ENCODE measurements at places on chromosomes 5 and 9.
A peak's percentile ranks its signal among the peaks of the same experiment; 100 is the strongest.

- peak; percentile 81 for DNase-seq
Observed at GRCh38 chr5:138352722-138353559, 456 bp downstream of the KDM3B start.

- peak; percentile 16 for DNase-seq
Observed at GRCh38 chr9:133976887-133977286, 15.2 kb downstream of the VAV2 start.

DNA sequence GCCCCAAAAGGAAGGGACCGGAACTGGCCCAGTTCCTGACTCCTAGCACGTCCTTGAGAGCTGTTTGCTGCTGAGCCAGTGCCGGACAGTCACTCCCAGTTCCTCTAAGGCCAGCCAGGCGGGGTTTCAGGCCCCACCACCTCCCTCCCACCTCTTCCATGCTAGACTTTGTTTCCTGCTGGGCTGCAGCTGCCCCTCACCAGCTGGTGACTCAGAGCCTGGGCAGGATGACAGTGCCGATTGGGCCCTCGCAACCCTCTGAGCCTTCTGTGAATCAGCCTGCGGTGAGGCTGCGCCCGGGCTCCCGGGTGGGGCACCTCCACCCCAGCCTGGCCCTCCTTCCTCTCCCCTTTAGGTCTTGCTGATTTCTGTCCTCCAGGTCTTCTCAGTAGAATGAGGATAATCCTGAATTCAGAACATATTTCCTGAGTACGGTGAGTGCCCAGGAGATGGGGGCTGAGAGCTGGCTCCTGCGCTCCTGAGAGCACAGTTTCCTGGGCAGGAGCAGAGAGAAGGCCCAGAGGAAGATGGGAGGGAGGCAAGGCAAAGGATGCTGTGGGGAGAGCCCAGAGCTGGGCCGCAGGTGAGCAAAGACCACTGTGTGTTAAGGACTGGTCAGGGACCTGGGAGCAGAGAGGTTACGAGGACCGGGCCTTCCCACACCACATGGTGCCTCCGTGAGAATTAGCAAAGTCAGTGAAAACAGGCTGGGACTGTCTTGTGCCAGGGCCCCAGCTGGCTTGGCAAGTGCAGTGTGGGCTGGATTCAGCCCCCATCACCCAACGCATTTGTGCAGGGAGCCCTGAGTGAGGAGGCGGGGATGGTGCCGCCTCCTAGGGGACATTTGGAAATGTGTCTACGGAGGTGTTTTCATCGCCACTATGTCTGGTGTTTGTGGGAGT is 32.9 kb upstream of the STXBP1 start:
- DNase-seq, result peak; percentile 51

GRCh38 chr5:61245486-61245885 is 83.2 kb upstream of the SMIM15 start:
- DNase-seq, result peak; percentile 22

DNA sequence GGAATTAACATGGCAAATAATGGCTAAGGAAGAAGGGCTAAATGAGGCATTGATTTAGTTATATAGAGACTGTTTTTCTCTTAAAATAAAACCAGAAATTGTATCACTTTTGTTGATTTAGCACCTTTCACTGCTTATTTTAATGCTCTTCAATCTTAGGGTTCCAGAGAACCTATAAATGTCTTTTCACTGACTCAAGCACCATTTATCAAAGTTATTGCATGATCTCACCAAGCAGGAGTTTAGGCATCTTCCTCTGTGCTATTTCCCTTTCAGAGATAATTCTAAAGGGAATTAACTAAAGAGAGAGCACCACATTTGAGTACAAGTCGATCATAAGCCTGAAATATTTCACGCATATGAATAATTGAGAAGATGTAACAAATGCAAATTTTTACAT is 357.1 kb downstream of the CDH18 start:
- DNase-seq, result no peak

GRCh38 chr9:114034661-114035062 is 43.4 kb downstream of the AMBP start:
- no peak for DNase-seq
